ENCODE measurements at places on chromosomes 5 and 9.

- no peak for DNase-seq
These were observed 631.9 kb downstream of the PSAT1 start for GRCh38 chr9:78928625-78929405.

GRCh38 chr5:150557509-150557872 lies 49.6 kb downstream of the NDST1 start:
- no peak for DNase-seq

DNA sequence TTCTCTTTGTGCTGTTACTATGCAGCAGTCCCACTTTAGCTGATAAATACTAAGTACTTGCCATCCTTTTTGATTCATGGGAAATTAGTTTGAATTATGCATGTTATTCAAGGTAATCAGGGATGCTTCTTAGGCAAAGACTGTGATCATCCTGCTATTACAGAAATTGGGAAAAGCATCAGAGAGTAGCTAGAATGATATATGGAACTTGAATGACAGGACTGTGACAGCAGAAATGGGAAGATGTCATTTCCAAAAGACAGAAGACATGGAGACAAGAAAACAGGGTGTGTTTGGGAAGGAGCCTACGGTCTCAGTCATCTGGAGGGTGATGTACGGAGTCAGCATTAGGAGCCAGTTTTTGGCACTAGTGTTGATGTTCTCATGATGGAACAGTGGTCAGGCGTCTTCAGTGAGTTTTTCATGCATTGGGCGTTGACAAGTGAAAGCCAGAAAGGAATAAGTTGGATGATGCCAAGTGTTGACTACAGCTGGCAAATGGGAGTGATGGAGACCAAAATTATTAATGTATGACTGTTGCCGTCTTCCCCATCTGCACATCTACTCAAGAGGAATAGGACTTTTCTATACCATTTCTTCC lies 70.4 kb downstream of the TMEM167A start:
- no peak for DNase-seq

- DNase-seq = no peak
These were observed 37.9 kb downstream of the PCDH1 start for GRCh38 chr5:141840280-141840812.

DNA sequence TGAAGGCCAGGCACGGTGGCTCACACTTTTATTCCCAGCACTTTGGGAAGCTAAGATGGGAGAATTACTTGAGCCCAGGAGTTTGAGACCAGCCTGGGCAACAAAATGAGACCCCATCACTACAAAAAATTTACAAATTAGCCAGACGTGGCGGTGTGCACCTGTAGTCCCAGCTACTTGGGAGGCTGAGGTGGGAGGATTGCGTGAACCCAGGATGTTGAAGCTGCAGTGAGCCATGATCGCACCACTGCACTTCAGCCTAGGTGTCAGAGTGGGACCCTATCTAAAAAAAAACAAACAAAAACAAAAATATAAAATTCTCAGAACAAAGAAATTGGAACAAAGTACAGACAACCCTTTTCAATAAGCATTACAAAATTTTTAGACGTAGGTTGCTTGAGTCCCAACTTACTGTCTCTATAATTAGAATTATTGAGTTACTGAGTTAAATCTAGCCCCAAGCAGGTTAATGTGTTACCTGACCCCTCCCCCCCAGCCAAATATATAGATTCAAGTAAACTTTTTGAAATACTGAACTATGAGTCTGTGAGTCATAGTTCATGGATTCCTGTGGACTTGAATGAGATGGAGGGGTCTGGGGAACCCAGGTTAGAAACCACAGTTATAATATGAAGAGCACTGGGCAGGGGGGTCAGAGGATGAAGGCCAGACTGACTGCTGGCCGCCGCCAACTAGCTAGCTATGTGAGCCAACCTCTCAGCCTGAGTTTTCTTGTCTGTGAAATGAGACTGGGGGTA lies 173.1 kb downstream of the AOPEP start:
- DNase-seq = no peak

DNA sequence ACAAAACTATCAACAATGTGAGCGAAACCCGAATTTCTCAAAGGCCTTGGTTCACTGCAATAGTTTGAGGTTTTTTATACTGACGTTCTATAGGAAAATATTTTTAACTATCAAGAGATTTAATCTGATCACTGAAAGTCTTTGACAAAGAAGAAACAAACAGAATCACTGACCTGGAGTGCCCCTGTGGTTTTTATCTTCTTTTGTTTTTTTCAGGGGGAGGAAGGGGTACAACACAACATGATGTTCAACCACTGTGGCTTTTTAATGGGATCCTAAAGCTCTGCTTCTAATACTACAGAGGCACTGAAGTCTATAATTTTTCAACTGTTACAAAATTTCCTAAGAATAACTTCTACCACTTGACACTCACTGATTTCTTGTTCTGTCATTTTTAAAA lies 185.9 kb downstream of the AP3B1 start:
- DNase-seq = no peak

GRCh38 chr9:1877951-1878350 lies 137.2 kb upstream of the SMARCA2 start:
- DNase-seq = no peak

Data from NB4 (cell line).